ENCODE measurements at places on chromosomes 5 and 9.

DNA sequence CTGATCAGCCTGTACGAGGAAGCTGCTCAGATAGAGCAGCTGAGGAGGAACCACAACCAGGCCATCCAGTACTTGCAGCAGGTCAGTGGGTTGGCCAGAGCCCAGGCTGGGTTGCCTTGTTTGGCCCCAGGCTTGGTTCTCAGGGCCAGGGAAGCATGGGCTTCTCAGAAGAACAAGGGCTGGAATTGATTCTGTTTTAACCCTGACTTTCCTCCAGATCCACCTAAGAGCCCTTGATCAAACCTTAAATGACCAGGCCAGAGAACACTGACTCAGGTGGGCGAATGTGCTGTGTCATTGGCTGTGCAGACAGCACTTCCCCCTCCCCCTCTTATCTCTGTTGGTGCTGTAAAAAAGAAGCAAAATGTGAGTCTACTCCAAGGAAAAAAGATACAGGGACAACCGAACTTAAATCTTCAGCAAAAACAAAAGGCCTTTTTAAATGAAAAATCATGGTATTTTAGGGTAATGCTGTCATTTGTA is 28.1 kb downstream of the TTC23L start:
- no peak for DNase-seq

DNA sequence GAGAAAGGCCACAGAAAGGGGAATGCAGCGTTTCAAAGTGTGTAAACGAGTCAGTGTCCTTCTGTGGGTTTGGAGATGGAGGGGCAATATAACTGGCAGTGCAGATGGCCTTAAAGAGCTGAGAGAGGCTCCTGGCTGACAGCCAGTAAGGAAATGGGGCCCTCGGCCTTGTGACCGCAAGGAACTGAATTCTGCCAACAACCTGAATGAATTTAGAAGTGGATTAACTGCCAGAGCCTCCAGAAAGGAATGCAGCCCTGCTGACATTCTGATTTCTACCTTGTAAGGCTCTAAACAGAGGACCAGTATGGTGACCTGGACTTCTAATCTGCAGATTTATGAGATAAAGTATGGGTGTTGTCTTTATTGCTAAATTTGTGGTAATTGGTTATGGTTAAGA is 17.5 kb upstream of the NREP start:
- no peak for DNase-seq

DNA sequence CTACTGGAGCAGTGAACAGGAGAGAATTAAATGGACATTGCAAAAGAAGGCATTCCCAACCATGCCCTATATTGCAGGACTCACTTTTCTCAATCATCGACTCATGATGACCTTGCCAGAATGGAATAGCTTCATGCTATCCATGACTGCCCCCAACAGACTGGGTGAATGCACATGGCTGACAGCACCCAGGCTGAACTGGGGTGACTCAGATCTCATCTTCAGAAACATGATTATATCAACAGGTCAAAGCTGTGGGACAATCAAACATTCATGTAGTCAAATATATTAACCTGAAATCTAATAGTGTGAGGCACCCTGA is 34.7 kb upstream of the MIER3 start:
- DNase-seq, result no peak

DNA sequence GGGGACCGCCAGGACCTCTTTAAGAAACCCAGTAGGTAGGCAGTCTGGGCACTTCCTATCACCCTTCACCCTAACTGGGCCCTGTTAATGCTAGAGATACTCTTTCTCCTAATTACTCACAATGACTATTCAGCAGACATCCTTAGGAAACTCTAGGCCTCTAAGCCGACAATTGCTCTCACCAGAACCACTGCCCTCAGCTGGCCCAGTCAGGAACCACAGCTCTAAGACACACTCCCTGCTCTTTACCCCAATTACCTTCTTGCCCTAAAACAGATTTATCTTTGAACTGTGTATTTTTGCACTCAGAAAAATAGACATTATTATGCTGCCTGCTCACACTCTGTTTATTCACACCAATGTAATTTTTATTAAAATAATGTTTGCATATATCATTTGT is 432.6 kb upstream of the SLC30A5 start:
- no peak for DNase-seq

- no peak for DNase-seq
Observed at GRCh38 chr9:69411931-69412740, 87.1 kb downstream of the ENTREP1 start.

DNA sequence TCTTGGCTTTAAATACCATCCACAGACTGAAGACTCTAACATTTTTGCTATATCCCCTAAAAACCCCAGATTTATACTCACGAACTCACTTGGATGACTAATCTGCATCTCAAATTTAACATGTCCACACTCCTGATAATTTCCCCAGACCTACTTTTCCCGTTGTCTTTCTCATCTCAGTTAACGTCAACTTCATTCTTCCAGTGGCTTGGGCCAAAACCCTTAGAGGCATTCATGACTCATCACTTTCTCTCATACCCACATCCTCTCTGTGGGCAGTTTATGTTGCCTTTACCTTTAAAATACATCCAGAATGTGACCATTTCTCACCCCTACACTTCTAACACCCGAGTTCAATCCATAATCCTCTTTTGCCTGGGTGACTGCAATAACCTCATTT is 96.7 kb downstream of the EDIL3 start:
- DNase-seq, result no peak

GRCh38 chr5:15013654-15014463 is 142.3 kb upstream of the ANKH start:
- peak; percentile 52 for DNase-seq

GRCh38 chr5:141633871-141634561 is 2.6 kb downstream of the HDAC3 start:
- no peak for DNase-seq

GRCh38 chr5:107968998-107969397 is 298.3 kb upstream of the EFNA5 start:
- DNase-seq, result no peak

DNA sequence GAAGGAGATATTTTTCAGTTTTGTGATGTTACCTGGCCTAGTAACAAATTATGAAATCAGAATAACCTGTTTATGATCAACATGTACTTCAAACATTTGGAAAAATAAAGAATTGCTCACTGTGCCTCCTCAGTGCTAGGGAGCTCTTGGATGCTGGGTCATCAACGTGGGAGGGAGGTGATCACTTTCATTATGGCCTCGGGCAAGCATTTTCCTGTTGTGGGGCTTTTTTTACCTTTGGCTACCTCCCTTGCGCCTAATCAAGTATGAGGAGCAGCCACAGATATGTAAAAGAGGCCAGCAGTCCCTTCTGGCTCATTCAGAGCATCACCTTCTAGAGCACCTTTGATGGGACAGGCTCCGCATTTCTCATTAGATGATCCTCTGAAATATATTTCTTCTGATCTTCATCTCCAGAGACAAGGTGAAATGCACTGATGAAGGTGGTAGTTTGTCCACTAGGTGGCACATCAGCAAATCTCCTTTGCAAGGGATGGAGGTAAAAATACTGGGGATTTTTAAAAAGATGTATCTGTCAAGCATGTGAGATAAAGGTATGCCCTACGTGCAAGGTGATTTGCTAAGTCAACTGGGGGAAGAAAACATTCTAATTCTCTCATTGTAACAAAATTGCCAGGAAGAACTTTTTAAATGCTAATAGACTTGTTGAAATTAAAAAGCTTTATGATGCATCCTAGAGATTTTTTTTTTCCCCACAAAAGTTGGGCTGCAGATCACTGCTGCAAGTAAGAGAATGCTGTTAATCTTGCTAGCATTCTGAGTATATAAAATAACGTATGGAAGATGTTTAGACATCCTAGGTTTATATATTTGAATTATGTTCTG is 218.2 kb downstream of the MAST4 start:
- DNase-seq, result peak; percentile 42

- no peak for DNase-seq
Observed at GRCh38 chr5:14035859-14036503, 91.5 kb upstream of the DNAH5 start.

- no peak for DNase-seq
Observed at GRCh38 chr9:132761602-132762001, 91.3 kb downstream of the GTF3C4 start.

DNA sequence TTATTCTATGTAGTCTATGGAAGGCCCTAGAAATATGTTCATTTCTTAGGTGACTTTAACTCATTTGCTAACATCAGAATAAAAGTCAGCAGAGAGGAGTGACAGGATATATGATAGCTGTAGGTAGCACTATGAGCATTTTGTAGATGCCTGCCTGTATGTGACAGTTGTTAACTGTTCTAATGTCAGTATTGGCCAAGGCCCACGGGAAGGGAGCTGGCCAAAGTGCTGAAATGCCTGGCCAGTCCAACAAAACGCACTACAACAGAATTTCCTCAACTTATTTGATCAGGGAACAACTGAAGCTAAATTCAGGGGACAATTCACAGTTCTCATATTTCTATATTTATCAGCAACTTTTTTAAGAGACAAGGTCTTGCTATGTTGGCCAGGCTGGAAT is 20.8 kb downstream of the SV2C start:
- DNase-seq, result no peak

DNA sequence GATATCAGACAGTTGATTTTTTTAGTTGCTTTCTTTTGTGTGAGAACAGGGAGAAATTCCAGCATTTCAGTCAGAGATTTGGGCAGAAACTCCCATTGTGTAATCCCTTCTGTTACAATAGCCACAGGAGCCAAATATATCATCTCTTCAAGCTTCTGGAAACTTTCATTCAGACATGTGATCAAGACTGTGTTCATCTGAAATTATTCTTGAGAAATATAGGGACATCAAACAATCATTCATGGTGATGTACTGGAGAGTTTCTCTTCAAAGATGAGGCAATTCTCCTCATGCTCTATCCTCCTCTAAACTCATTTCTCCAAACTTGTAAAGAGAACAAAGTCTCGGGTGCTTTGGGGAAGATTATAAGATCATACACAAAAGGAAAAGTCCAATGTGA is 35.2 kb upstream of the CSNK1G3 start:
- no peak for DNase-seq

- no peak for DNase-seq
Observed at GRCh38 chr9:69885474-69885929, 64.9 kb downstream of the CFAP95 start.

GRCh38 chr5:179904463-179905160 is 3.1 kb downstream of the TBC1D9B start:
- DNase-seq, result no peak

GRCh38 chr5:40599676-40600075 is 80.0 kb upstream of the PTGER4 start:
- no peak for DNase-seq

DNA sequence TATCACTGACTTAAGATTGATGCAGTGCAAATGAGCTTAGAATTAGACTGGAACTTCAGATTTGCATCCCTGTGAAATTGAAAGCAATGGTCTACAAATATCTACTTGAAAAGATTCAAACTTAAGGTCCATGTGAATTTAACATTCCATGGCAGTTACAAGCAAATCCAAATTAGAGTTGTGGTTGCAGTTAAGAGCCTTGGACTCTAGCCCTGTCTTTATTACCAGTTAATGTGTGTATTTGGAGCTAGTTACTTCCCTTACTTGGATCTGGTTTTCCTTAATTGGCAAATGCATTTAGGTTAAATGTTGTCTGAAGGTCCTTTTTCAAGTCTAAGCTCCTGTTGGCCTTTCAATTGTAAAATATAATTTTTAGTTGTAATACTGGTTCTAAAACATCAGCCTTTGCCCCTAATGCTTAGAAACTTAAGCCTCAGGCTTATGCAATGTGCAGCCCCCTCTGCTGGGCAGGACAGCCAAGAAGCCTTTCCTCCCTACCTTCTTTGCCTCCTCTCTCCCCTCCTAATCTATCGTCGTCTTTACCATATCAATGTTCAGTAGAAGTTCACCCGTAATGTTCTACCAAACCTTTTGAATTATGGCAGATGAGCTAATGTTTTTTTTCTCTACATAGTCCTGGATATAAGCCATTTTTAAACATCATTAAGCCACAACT is 59.5 kb downstream of the ERMP1 start:
- DNase-seq, result no peak

DNA sequence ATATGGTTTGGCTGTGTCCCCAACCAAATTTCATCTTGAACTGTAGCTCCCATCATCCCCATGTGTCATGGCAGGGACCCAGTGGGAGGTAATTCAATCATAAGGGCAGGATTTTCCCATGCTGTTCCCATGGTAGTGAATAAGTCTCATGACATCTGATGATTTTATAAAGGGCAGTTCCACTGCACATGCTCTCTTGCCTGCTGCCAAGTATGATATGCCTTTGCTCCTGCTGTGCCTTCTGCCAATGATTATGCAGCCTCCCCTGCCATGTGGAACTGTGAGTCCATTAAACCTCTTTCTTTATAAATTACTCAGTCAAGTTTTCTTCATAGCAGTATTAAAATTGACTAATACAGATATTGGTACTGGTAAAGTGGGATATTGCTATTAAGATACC is 42.4 kb downstream of the MARCHF11 start:
- DNase-seq, result no peak

GRCh38 chr5:3010953-3011763 is 259.7 kb upstream of the IRX2 start:
- DNase-seq, result no peak

GRCh38 chr9:123058834-123059233 is 25.4 kb downstream of the GPR21 start:
- no peak for DNase-seq

- no peak for DNase-seq
Observed at GRCh38 chr5:74621492-74621891, 19.0 kb downstream of the ENC1 start.

DNA sequence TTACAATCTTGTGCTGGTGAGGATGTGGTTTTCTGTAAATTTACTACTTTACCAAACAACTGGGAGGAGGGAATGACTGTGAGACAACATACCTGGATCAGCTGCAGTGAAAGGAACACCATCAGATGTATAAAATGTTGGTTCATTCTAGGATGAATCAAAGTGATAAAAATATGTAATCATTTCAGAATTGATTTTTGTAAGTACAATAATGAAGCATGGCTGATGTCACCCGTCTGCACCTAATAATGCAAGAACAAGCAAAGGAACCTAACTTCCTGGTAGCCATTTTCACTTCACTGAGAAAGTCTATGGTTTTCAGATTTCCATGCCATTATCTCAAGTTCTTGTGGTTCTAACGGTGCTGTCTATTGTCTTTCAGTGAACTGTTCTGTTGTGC is 18.7 kb upstream of the C5orf34 start:
- DNase-seq, result no peak

DNA sequence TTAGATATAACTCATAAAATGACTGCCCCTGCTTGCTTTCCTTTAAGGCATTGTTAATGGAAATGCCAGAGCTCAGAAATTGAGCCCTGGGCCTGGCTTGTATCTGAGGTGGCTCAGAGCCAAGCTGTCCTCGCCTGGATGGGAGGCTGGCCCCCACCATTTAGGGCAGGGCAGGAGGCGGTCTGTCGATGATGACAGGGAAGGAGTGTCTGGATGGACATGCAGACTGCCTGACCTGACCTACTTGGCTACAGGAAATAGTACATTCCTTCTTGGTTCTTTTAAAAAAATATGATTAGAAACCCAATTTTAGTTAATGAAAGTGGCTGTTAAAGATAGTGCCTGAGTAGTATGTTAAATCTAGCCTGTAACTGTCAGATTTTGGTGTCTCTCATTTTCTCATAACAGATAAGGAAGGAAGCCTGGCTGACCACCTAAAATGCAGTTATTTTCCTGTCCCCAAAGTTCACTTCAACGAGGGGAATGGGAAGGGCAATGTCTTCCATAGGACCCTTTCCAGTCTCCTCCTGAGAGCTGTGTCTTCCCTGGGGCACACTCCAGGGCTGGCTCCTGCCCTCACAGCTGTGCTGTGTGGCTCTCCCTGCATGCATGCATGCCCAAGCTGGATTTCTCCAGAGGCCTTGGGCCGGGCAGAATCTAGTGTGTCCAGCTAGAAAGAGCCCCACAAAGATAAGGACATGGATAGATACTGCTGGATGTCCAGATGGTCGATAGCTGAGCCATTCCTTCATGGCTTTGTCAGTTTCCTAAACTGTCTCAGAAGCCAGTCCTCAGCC is 42.3 kb downstream of the MACROH2A1 start:
- DNase-seq, result no peak

GRCh38 chr9:74573640-74574191 is 76.6 kb downstream of the RORB start:
- no peak for DNase-seq
